ENCODE measurements at places on chromosomes 3 and 15.

- peak; percentile 48 for DNase-seq
These were observed 93.9 kb upstream of the CCDC80 start for GRCh38 chr3:112734736-112735350.

GRCh38 chr3:94285872-94286271 is 223.0 kb downstream of the NSUN3 start:
- no peak for DNase-seq

GRCh38 chr3:3087279-3087678 is 22.9 kb downstream of the IL5RA start:
- DNase-seq, result no peak

GRCh38 chr3:25583343-25583742 is 81.4 kb downstream of the TOP2B start:
- DNase-seq, result no peak

GRCh38 chr15:86830304-86830703 is 750.6 kb downstream of the AGBL1 start:
- no peak for DNase-seq

DNA sequence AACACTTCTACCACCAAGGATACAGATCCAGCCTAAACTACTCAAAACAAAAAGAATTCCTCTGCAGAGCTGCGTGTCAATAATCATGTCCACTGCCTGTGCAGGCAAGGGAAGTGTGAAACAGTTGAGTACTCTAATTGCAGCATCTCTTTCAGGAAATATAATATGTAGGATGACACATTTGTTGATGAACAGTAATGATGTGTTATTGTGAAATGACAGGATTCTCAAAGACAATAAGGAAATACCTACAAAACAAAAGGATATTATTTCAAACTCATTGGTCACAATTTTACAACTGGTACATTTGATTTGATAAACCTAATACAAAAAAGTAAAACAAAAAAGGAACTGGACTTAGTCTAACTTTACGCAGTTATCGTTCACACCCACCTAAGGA is 4.4 kb downstream of the SPG11 start:
- DNase-seq, result no peak
